HFFc6 (cell line): ENCODE measurements at places on chromosomes 2 and 18.

DNA sequence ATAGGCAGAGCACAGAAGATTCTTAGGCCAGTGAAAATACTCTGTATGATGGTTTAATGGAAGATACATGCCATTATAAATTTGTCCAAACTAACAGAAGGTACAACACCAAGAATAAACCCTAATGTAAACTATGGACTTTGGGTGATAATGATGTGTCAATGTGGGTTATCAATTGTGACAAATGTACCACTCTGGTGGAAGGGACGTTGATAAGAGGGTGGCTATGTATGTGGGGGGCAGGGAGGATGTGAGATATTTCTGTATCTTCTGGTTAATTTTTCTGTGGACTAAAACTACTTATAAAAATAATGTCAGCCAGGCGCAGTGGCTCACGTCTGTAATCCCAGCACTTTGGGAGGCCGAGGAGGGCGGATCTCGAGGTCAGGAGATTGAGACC, 86.2 kb downstream of the HNRNPLL start:
- DNase-seq, result no peak
- no peak overlapping the region for H3K4me3 ChIP-seq

GRCh38 chr2:121001641-121002040, 266.0 kb downstream of the GLI2 start:
- peaks cover 12% of the 10 kb centered on the region for H3K27me3 ChIP-seq
- no peaks in the 10 kb centered on the region; the same call in 1 of the 2 replicates for H3K4me1 ChIP-seq
- no peak overlapping the region for H3K27ac ChIP-seq
- DNase-seq, result no peak
- H3K4me3 ChIP-seq, result no peak overlapping the region
- no peaks in the 10 kb centered on the region; the same call in 1 of the 2 replicates for H3K36me3 ChIP-seq

GRCh38 chr2:204012072-204012653, 75.6 kb downstream of the ICOS start:
- H3K4me1 ChIP-seq, result no peaks in the 10 kb centered on the region
- peaks cover 5% of the 10 kb centered on the region; the same call in 1 of the 2 replicates for H3K27me3 ChIP-seq
- no peak overlapping the region for H3K27ac ChIP-seq
- no peak for DNase-seq

DNA sequence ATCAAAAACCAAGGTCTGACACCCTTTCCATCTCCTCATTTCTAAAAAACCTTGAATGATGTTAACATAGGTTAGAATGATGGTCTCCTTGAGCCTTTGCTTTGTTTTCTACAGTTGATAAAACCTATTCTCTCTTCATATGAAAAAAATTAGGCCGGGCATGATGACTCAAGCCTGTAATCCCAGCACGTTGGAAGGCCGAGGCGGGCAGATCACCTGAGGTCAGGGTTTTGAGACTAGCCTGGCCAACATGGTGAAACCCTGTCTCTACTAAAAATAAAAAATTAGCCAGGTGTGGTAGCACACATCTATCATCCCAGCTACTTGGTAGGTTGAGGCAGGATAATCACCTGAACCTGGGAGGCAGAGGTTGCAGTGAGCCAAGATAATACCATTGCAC, 49.4 kb downstream of the CCDC88A start:
- H3K4me3 ChIP-seq, result no peak overlapping the region
- no peak for DNase-seq
- no peak overlapping the region for H3K27ac ChIP-seq

DNA sequence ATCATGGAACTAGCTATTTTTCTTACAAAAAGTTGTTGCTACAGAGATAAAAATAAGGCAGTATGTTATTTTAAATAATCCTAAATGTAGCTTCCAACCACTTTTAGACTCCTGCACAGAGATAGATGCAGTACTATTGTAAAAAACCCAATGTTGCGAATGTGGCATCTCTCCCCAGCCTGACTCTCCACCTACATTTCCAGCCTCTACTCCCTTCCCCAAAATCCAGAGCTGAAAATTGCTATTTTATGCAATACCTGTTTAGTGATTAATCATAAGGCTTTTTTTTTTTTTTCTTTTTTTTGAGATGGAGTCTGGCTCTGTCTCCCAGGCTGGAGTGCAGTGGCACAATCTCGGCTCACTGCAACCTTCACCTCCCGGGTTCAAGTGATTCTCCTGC, 39.4 kb downstream of the SPRED2 start:
- no peak for DNase-seq
- peaks cover 89% of the 10 kb centered on the region for H3K4me1 ChIP-seq
- H3K27me3 ChIP-seq, result peaks cover 2% of the 10 kb centered on the region
- no peak overlapping the region for H3K27ac ChIP-seq

DNA sequence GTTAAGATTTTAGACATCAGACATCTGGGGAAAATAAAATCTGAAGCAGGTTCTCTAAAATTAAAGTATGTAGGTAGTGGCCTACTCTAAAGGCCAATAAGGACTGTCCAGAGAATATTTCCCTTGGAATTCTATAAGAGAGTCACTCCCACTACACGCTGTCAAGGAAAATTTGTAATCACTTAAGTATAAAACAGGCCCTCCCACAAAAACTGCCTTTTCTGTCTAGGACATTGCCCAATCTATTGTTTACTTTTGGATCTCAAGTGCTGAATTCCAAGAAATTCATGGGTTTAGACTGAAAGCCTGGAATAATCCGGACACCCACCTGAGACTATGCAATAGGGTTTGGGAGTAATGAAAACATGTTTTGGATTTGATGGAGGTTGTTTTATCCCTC, 1.7 kb upstream of the SRBD1 start:
- no peaks in the 10 kb centered on the region; the same call in none of the 2 replicates for H3K27me3 ChIP-seq
- no peak overlapping the region for H3K27ac ChIP-seq
- no peak overlapping the region for H3K4me3 ChIP-seq

- peaks cover 2% of the 10 kb centered on the region for H3K27me3 ChIP-seq
- peak; percentile 82 for DNase-seq
- H3K27ac ChIP-seq, result no peak overlapping the region
- no peak overlapping the region for H3K4me3 ChIP-seq
These were observed 24.2 kb upstream of the CPO start for GRCh38 chr2:206915121-206915520.

DNA sequence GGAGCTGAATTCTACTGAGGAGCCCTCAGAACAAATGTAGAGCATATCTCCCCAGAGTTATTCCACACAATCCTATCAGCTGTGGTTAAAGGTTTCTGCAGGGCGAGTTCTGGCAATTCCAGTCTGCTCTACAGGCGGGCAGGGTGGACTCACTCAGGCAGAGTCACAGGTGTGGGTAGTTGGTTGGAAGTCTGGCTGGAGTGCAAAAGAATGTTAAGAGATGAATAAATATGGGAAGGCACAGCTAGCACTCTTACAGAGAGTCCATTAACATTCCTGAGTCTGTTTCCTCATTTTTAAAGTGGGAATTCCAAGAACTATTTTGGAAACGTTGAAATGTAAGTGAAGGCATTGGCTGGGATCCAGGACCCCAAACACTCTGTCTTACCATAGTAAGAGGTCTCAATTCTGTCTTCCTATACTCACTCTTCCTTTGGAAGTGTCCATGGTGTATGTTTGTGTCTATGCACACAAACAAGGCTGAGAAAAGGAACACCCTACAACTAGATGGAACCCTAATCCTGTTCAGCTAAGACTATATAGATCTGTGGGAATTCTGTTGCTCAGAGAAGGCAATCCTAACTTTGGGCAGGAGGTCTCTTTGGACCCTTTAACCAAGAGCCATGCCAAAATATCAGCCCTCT, 63.3 kb upstream of the AQP4 start:
- H3K4me3 ChIP-seq, result no peak overlapping the region
- H3K27ac ChIP-seq, result no peak overlapping the region
- H3K4me1 ChIP-seq, result no peaks in the 10 kb centered on the region
- no peaks in the 10 kb centered on the region for H3K36me3 ChIP-seq

DNA sequence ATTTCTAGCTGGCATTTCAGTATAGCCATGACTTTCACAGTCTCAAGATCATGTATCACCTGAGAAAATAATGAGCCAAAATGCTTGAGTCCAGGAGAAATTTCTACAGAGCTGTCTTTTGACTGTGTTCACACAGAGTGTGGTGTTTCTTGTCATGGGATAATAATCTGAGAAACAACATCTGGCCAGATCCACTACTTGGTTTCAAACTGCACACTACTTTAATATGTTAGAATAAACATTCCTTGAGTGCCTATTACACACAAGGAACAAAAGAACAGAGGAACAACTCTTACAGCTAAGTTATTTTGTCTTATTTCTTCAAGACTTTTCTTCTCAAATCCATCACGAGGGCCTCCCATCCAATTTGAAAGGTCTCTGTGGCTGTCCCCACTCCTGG, 108.3 kb downstream of the SS18 start:
- H3K4me1 ChIP-seq, result no peaks in the 10 kb centered on the region
- no peak overlapping the region for H3K4me3 ChIP-seq
- peaks cover 13% of the 10 kb centered on the region for H3K27me3 ChIP-seq
- H3K27ac ChIP-seq, result no peak overlapping the region

DNA sequence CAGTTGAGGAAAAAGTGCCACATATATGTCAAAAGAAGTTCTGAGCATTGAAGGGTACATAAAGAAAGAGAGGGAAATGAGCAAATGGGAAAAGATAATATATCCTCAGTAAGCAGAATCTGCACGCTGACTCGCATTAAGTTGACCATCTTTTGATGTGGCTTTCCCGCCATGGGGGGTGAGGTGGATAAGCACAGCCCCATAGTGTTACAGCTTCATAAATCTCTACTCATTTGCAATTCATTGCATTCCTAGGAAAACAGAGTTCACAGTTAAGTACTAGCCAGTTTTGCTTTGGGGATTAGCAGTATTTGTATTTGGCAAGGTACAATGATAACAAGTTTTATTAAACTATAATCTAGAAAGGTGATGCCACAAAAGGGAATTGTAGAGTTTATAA, 814.2 kb downstream of the LRP1B start:
- no peak overlapping the region for H3K27ac ChIP-seq
- H3K4me1 ChIP-seq, result no peaks in the 10 kb centered on the region
- DNase-seq, result no peak
- H3K27me3 ChIP-seq, result no peaks in the 10 kb centered on the region
- H3K36me3 ChIP-seq, result 0 out of 2 replicates have a peak, but pooled peaks cover 3% of the 10 kb centered on the region

- H3K4me1 ChIP-seq, result peaks cover 44% of the 10 kb centered on the region
- DNase-seq, result no peak
- H3K27me3 ChIP-seq, result peaks cover 2% of the 10 kb centered on the region; the same call in 1 of the 2 replicates
These were observed 41.6 kb downstream of the TTC21B start for GRCh38 chr2:165911981-165912380.

- H3K4me1 ChIP-seq, result peaks cover 21% of the 10 kb centered on the region
- H3K27me3 ChIP-seq, result peaks cover 1% of the 10 kb centered on the region; the same call in 1 of the 2 replicates
- peak; percentile 50 for DNase-seq
- peak overlapping the region; percentile 72 for H3K27ac ChIP-seq
- H3K4me3 ChIP-seq, result peak overlapping the region; percentile 86
These were observed 304.7 kb downstream of the FBXO15 start for GRCh38 chr18:73842795-73843394.

DNA sequence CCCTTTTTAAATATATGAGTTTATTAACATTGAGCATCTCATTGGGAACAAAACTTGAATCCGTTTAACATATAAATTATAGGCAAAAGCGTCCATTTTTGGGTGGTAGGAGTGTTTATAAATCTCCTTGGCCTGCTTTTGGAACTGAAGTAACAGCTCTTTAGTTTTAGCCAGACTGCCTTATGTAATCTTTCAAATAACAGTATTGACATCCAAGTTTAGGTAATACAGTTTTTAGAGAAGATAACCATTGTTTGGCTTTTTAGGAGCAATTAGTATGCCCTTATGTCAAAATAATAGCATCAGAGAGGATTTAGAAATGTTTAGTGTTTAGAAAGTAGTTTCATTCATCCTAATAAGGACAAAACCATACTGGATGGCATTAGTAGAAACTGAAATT, 361.9 kb downstream of the ARHGAP15 start:
- DNase-seq, result no peak
- no peak overlapping the region for H3K4me3 ChIP-seq
- H3K4me1 ChIP-seq, result peaks cover 21% of the 10 kb centered on the region
- H3K36me3 ChIP-seq, result peaks cover 5% of the 10 kb centered on the region; the same call in 1 of the 2 replicates
- H3K27ac ChIP-seq, result no peak overlapping the region

GRCh38 chr2:183034806-183035205, 3.5 kb downstream of the NCKAP1 start:
- peak; percentile 44 for DNase-seq
- peaks cover 6% of the 10 kb centered on the region; the same call in 1 of the 2 replicates for H3K36me3 ChIP-seq
- H3K27me3 ChIP-seq, result peaks cover 2% of the 10 kb centered on the region
- H3K27ac ChIP-seq, result peak overlapping the region; percentile 64

- H3K27me3 ChIP-seq, result no peaks in the 10 kb centered on the region
- peaks cover 16% of the 10 kb centered on the region for H3K36me3 ChIP-seq
- DNase-seq, result no peak
These were observed 28.2 kb upstream of the IMPA2 start for GRCh38 chr18:11953113-11953512.

DNA sequence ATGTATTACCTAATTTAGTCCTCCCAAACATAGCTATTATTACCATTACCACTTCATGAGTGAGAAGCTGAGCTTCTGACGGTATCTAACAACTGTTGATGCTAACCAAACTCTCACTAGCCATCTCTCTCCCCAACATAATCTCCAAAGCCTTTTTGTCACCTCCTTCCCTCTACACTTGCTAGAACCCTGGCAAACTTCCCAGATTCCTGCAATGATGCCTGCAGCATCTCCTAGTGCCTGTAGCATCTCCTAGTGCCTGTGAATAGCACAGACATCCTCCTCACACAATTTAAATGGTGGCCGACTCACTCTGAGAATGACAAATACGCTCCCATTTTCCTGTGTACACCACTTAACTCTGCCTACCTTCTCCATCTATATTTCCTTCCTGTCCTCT, 126.7 kb downstream of the STK39 start:
- peaks cover 5% of the 10 kb centered on the region; the same call in 1 of the 2 replicates for H3K36me3 ChIP-seq
- DNase-seq, result peak; percentile 45
- no peak overlapping the region for H3K4me3 ChIP-seq
- no peaks in the 10 kb centered on the region; the same call in 1 of the 2 replicates for H3K27me3 ChIP-seq

GRCh38 chr2:188466761-188467160, 175.1 kb downstream of the GULP1 start:
- no peaks in the 10 kb centered on the region for H3K27me3 ChIP-seq
- H3K36me3 ChIP-seq, result peaks cover 24% of the 10 kb centered on the region
- peaks cover 11% of the 10 kb centered on the region for H3K4me1 ChIP-seq
- H3K27ac ChIP-seq, result no peak overlapping the region
- H3K4me3 ChIP-seq, result no peak overlapping the region
